ENCODE measurements at places on chromosomes 2 and 18.

GRCh38 chr2:148501545-148501944, 143.0 kb upstream of the EPC2 start:
- DNase-seq, result no peak

GRCh38 chr18:77059294-77059916, 73.2 kb downstream of the MBP start:
- peak; percentile 8 for DNase-seq

DNA sequence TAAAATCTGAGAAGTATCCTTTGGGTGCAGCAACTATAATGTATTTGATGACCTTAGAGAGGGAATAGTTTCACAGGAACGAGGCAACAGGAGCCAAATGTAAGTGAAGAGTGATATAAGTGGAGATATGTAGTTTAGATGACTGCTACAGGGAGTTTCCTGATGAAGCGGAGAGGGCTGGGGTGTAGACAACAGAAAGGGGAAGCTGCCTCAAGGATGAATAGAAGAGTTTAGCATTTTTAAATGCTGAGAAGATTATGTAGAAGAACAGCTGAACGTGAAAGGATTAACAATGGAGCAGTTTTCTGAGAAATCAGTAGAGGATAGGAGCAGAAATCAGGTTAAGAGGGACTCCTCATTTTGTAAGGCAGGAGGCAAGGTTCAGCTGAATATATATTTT, 133.3 kb downstream of the LCLAT1 start:
- DNase-seq, result no peak

DNA sequence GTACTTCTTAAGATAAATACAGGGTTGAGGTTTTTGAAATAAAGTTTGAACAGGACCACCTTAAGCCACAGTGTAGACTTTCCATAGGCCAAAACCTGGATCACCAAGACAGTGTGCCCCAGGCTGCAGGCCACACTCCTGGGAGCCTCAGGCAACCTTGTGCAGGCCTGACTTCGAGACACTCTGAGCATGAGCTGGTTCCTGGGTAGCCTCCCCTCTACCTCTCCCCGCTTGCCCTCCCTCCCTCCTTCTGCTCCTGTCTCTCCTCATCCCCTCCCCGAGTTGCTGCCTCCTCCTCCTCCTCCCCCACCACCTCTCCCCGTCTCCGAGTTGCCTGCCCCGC, 10.6 kb upstream of the PROC start:
- DNase-seq, result no peak

DNA sequence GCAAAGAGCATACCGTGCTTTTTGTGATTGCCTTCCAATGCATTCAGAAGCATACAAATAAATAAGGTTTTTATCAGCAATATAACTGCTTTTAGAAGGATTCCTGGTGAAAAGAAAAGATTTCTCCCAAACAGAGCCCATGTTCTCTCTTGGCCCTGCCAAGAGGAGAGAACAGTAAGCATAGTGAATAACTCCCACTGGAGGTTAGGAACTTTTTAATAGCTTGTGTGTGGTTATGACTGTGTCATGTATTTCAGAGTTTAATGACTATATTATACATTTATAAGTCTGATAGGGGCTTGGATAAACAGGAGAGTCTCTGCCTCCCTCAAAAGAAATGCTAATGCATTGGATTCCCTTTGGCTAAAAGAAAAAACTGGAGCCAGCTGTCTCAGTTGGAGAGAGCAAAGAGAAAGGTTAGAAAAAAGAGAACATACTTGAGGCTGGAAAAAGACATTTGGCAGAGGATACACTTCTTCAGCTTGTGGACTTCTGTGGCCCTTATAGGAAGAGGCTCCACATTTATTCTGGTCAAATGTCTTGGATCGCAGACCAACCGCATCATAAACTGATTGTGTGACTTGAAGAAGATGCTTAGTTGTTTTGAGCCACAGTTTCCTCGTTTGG, 63.0 kb upstream of the SPRED2 start:
- DNase-seq, result no peak

DNA sequence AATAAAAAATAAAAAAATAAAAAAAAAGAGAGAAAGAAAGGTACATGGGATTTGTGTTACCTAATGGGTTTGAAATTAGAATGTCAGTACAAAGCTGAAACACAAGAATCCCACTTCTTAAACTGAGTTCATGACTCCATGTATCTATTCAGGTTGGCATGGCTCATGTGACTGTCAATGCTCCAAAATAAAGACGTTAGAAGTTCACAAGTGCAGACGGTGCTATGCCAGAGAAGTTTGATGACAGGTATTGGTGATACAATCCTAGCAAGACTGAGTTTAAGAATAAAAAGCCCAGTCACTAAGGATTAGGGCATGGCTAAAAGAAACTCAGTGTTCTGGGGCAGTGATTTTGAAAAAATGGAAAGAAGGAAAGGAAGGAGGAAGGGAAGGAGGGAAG, 254.3 kb downstream of the XIRP2 start:
- no peak for DNase-seq

DNA sequence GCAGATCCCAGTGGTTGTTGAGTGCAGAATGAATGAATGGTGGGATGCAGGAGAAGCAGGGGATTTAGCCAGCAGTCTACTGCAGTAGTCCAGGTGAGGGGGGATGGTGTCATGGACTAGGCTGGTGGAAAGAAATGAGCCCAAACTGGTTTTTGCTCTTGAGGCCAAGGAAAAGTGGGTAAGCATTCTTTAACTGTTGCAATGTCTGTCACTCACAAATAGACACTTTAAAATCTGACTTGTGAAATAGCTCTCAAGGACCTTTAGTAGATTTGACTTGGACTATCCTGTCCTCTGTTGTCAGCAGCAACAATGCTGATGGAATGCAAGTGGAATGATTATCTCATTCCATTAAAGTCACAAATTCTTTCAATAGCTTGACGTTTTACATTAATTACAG, 37.5 kb upstream of the STK17B start:
- DNase-seq, result no peak
